ENCODE measurements at places on chromosomes 2 and 18. TPM values are rescaled to one million over a fixed set of nuclear protein-coding genes. Genes with fewer than 3 reads are reported as not detected.

CFAP210 gene
- not detected for total RNA-seq

ACMSD gene
- not detected for total RNA-seq

SKA1 gene
- 2.0 TPM for total RNA-seq

DBI gene
- total RNA-seq: 47.5 TPM

ZAP70 gene
- total RNA-seq: not detected

RAB6C gene
- total RNA-seq: not detected

PDCL3 gene
- 15.3 TPM for total RNA-seq

RPRM gene
- not detected for total RNA-seq

RGPD3 gene
- total RNA-seq: 0.22 TPM

FEV gene
- total RNA-seq: not detected

DSG1 gene
- not detected for total RNA-seq

EML6 gene
- 2.2 TPM for total RNA-seq

M1AP gene
- total RNA-seq: not detected

ALK gene
- not detected for total RNA-seq

SH2D6 gene
- total RNA-seq: not detected

SPDYA gene
- 0.66 TPM for total RNA-seq

ALPI gene
- not detected for total RNA-seq

C2orf92 gene
- 2.4 TPM for total RNA-seq

TTR gene
- not detected for total RNA-seq

CNTNAP5 gene
- not detected for total RNA-seq

REG1B gene
- total RNA-seq: not detected

GKN2 gene
- total RNA-seq: 0.22 TPM

ACAA2 gene
- total RNA-seq: 37.1 TPM

WIPF1 gene
- total RNA-seq: 4.6 TPM

MC4R gene
- total RNA-seq: not detected

SERPINB10 gene
- 1.1 TPM for total RNA-seq

MAP3K19 gene
- total RNA-seq: not detected

RNPEPL1 gene
- total RNA-seq: 25.1 TPM

MYO3B gene
- under 0.01 TPM for total RNA-seq

All from placental pericyte (primary cell).